ENCODE measurements at places on chromosomes 7 and 10.
A peak's percentile ranks its signal among the peaks of the same experiment; 100 is the strongest.

DNA sequence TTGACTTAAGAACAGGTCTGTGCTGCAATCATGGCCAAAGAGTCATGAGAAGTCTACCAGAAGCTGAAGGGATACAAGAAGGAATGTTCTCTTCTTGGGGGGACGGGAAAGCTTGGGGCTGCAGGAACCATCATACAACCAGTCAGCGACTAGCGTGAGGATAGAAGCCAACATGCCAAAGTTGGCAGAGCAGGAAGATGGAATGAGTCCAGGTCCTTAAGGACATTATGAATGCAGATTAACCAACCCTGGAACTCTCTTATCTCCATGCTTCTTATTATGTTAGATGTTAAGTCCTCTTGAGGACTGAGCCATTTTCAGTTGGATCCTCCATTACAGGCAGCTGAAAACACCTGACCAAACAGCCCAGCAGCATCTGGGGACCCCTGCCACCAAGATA lies 17.2 kb upstream of the CACUL1 start:
- no peak for DNase-seq

DNA sequence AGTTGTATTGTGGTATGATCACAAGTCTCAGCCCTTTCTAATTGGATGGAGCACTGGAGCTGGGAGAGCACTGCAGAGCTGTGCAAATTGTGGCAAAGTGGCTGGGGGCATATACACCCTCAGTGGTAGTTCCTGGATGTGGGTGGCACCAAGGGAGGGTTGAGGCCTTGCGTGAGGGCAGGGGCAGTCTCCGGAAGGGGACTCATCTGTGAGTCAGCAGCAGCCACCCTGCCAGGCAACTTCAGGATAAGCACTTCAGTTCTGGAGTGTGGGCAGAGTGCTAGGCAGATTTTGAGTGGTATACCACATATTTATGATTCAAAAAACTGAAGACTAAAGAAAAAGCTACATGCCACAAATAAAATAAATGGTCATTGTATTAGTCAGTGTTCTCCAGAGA lies 210.5 kb downstream of the ETV1 start:
- peak; percentile 3 for DNase-seq

DNA sequence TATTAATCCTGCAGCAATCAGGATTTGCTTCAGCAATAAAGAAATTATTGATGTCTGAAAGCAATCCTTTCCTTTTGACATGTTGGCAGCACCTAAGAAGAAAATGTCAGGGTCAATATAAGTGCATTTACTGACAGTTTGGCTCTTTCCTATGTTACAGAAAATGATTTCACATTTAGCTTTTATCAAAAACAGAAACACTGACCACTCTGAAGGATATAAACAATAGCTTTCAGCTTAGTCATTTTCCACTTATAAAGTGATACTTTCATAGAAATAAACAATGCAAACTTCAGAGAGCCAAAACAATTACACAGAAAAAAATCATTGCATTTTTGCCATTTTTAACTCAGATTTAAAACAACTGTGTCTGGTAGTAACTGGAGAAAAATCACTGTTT lies 325.6 kb upstream of the KAT6B start:
- peak; percentile 29 for DNase-seq

- no peak for DNase-seq
Observed at GRCh38 chr10:97116462-97117162, 69.1 kb downstream of the SLIT1 start.

GRCh38 chr10:28946479-28946878 lies 269.2 kb downstream of the BAMBI start:
- DNase-seq = peak; percentile 74

- DNase-seq = peak; percentile 42
Observed at GRCh38 chr10:71250842-71251241, 38.5 kb downstream of the UNC5B start.

GRCh38 chr10:127694580-127695193 lies 42.3 kb upstream of the FOXI2 start:
- DNase-seq = peak; percentile 7

Data from fibroblast of skin of right quadriceps (primary cell).